ENCODE measurements at places on chromosomes 6 and 20.

GRCh38 chr20:53875452-53875851, 194.9 kb downstream of the BCAS1 start:
- peaks cover 33% of the 10 kb centered on the region for H3K4me1 ChIP-seq
- DNase-seq, result no peak
- H3K36me3 ChIP-seq, result no peaks in the 10 kb centered on the region

- no peak overlapping the region for H3K27ac ChIP-seq
- DNase-seq, result no peak
- no peak overlapping the region for H3K4me3 ChIP-seq
- no peaks in the 10 kb centered on the region for H3K4me1 ChIP-seq
- H3K27me3 ChIP-seq, result no peaks in the 10 kb centered on the region
Observed at GRCh38 chr6:122268394-122268793, 131.1 kb upstream of the HSF2 start.

- no peak overlapping the region for H3K4me3 ChIP-seq
- H3K27me3 ChIP-seq, result no peaks in the 10 kb centered on the region
- H3K36me3 ChIP-seq, result no peaks in the 10 kb centered on the region
- no peak for DNase-seq
Observed at GRCh38 chr6:120960761-120961160, 373.5 kb downstream of the TBC1D32 start.

- H3K4me1 ChIP-seq, result no peaks in the 10 kb centered on the region
- no peak overlapping the region for H3K27ac ChIP-seq
- no peak for DNase-seq
Observed at GRCh38 chr20:46805836-46806235, 88.8 kb upstream of the EYA2 start.

GRCh38 chr6:160959726-160960435, 31.7 kb upstream of the MAP3K4 start:
- DNase-seq, result no peak
- H3K4me3 ChIP-seq, result no peak overlapping the region
- no peaks in the 10 kb centered on the region for H3K4me1 ChIP-seq
- H3K27ac ChIP-seq, result no peak overlapping the region
- H3K27me3 ChIP-seq, result no peaks in the 10 kb centered on the region
- no peaks in the 10 kb centered on the region for H3K36me3 ChIP-seq

GRCh38 chr20:57654363-57654997, 34.3 kb upstream of the ZBP1 start:
- peaks cover 11% of the 10 kb centered on the region for H3K4me1 ChIP-seq
- H3K4me3 ChIP-seq, result no peak overlapping the region
- no peaks in the 10 kb centered on the region for H3K27me3 ChIP-seq
- DNase-seq, result peak; percentile 48

GRCh38 chr6:138588805-138589434, 89.6 kb upstream of the NHSL1 start:
- H3K27ac ChIP-seq, result no peak overlapping the region
- H3K27me3 ChIP-seq, result no peaks in the 10 kb centered on the region
- peaks cover 24% of the 10 kb centered on the region for H3K4me1 ChIP-seq
- peak; percentile 74 for DNase-seq
- no peak overlapping the region for H3K4me3 ChIP-seq

GRCh38 chr6:87675004-87675681, 26.9 kb downstream of the AKIRIN2 start:
- DNase-seq, result no peak
- peaks cover 25% of the 10 kb centered on the region for H3K36me3 ChIP-seq
- H3K27ac ChIP-seq, result no peak overlapping the region
- no peaks in the 10 kb centered on the region for H3K27me3 ChIP-seq

DNA sequence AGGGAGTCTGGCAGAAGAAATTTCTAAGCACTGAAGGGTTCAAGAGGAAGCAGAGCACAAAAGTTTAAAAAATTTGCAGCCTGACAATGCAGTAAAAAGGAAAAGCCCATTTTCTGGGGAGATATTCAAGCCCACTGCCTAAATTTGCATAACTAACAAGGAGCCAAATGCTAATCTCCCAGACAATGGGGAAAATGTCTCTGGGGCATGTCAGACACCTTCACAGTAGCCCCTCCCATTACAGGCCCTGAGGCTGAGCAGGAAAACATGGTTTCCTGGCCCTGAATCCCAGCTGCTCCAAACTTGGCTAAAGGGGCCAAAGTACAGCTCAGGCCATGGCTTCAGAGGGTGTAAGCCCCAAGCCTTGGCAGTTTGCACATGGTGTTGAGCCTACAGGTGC, 908.5 kb upstream of the MANEA start:
- H3K27me3 ChIP-seq, result no peaks in the 10 kb centered on the region
- no peak overlapping the region for H3K27ac ChIP-seq
- H3K36me3 ChIP-seq, result no peaks in the 10 kb centered on the region

DNA sequence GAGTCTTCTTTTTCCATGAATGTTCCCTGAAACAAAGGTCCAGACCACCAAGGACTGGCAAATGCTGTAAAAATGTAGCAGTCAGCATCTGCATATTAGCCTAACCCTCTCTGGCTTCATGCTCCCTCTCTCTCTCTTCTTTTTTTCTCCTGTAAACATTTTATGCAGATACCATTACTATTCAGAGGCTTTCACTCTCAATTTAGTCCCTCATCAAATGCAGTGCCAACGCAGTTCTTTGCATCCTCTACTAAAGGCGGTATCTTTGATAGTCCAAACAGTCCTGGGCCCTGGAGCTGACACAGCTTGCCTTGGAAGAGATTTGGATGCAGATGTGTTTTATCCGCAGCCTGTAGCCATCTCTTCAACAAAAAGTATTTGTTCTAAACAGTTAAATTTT, 167.1 kb upstream of the MMS22L start:
- DNase-seq, result no peak
- no peaks in the 10 kb centered on the region for H3K36me3 ChIP-seq
- H3K4me3 ChIP-seq, result no peak overlapping the region
- H3K27me3 ChIP-seq, result no peaks in the 10 kb centered on the region
- H3K4me1 ChIP-seq, result no peaks in the 10 kb centered on the region
- no peak overlapping the region for H3K27ac ChIP-seq

GRCh38 chr20:51678026-51678697, 90.0 kb downstream of the ATP9A start:
- no peak overlapping the region for H3K27ac ChIP-seq
- no peaks in the 10 kb centered on the region for H3K27me3 ChIP-seq
- H3K4me3 ChIP-seq, result no peak overlapping the region
- no peaks in the 10 kb centered on the region for H3K4me1 ChIP-seq
- H3K36me3 ChIP-seq, result no peaks in the 10 kb centered on the region

Data from Panc1 (cell line).